ENCODE measurements at places on chromosomes 6 and 20.

GRCh38 chr6:79869600-79870084 lies 77.7 kb downstream of the ELOVL4 start:
- peak; percentile 81 for DNase-seq

DNA sequence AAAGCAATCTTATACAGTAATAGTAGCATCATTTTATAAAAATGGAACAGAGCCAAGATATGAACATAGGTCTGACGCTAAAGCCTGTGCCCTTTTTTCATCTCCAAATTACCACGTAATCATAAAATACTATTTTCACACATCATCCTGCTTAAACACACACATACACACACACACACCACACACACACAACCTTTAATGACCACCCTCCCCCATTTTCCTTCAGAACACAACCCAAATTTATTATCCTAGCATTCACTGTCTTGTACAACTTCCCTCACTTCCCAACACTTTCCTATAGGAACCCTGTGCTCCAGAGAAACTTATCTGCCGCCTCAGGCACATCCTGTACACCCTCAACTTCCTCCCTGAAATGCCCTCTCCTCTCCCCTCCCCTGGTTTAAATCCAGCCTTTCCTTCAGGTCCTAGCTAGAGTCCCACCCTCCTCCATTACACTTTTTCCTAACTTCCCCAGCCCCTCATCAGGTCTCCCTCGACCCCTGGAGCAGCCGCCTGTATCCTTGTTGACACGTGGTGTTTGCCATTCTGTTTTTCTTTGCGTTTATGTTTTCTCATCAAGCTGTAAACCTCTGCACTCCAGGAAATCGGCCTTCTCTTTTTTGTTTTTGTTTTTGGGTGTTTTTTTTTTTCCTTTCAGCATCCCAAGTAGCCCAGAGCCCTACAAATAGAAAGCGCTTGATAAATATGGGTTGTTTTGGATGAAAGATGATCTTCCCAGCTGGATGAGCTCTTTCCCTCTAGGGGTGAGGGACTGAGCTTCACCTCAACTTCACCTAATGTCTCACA lies 968 bp upstream of the MMP24 start:
- no peak for DNase-seq

- DNase-seq: no peak
Measured at GRCh38 chr20:35273449-35274171, 4.3 kb downstream of the MMP24OS start.

DNA sequence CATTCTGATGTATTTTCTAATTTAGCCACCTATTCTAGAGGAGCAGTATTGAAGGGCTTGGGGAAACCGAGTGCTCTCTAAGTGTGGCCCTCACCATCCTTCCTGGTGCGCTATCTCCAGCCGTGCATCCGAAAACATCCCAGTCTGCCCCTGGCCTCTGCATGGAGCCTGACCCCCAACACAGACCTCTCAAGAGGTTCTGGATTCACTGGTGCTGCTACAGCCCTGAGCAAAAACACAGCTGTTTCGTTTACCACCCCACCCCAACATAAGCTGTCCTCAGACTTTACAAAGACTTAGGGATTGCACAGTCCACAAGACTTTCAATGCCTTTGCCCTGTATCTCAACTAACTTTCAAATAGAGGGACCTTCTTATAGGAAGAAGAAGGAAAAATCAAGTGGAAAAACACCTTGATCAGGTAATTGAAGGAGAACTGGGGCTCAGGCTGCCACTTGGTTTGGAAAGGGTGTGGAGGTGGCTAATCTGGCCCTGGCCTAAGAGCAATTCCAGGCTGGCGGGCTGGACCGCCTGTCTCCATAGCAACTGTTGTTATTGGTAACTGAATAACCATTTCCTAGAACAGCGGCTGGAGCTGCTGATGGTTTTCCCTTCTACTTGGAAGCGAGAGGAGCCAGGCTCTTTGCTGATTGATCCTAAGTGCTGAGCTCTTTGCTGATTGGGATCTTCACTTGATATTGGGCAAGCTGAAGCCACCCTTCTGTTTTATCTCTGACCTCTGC lies 90.2 kb upstream of the TOX2 start:
- no peak for DNase-seq

DNA sequence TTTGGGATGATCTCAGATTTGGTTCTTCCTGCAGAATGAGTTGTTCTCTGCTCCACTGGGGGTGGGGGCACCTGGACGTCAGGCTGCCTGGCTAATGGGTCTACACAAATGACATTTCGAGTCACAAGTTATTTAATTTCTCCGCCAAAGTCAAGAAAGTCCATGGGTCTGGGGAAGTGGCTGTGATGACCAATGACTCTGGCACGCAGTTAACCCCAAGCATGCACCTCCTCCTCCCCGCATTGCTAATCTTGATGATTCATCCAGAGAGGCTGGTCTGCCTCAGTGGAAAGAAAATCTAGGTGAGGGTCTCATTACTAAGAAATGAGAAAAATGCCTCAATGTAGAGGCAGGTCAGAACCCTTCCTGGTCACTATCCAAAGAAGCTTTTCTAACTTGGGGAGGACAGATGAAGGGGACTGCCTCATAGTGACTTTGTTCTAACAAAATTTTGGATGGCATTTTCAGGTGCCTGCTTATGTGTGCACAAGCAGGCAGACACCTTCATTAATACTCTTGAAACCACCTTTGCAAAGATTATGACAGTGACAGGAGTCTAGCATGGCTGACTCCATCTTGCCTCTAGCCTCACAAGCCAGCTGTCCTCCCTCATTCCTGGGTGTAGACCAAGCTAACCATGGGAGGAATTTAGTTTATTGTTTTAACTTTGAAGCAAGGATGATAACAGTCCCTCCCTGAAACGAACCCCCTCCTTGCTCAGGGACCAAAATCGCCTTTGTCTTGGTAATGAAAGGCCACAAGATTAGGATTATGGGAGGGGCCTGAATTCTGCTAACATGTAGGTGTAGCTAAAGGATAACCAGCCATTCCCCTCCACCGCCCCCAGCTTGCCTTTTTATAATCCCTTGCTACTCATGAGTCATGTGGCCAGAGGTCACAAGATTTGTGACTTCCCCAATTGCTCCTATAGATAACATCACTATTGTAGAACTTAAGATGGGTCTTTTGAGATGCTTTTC lies 98.6 kb upstream of the MRPS10 start:
- DNase-seq: peak; percentile 27

GRCh38 chr6:72031471-72031870 lies 145.1 kb downstream of the RIMS1 start:
- DNase-seq: no peak

- DNase-seq: no peak
Measured at GRCh38 chr6:149935668-149936067, 6.1 kb upstream of the ULBP2 start.

- no peak for DNase-seq
Measured at GRCh38 chr6:135195041-135195440, 13.9 kb downstream of the MYB start.

DNA sequence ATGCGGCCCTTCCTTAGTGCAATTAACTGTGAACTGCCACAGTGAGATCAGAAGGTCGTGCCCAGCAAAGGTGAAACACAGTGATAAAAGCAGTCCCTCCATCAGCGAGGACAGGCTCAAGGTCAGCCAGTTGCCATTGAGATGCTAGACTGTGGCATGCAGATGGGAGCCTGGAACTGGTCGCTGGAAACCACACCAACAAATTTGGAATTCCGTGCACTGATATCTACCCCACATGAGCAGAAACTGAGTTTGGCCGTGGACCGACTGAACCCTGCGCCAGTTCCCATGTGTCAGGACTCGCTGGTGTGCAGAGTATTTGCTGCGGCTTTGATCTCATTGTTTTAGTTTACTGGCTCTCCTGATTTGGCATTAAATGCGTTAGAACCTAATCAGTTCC lies 125.6 kb upstream of the QKI start:
- DNase-seq: no peak

GRCh38 chr20:12372557-12372956 lies 454.9 kb downstream of the BTBD3 start:
- DNase-seq: no peak

- no peak for DNase-seq
Measured at GRCh38 chr6:92810913-92811312, 608.4 kb downstream of the EPHA7 start.

DNA sequence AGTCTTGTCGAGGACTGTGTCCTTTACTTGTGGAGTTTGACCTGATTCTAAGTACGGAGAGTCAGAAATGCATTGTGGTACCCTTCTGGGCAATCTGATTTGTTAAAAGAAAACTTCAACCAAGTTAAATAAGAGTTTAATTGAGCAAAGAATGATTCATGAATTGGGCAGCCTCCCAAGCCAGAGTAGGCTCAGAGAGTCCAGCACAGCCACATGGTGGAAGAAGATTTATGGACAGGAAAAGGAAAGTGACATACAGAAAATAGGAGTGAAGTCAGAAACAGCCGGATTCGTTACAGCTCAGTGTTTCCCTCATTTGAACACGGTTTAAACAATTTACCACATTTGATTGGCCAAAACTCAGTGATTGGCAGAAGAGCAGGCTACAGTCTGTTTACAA lies 329.2 kb downstream of the DHX35 start:
- no peak for DNase-seq

GRCh38 chr6:116969211-116969863 lies 92.3 kb downstream of the RFX6 start:
- DNase-seq: no peak

GRCh38 chr6:154605882-154606370 lies 95.4 kb upstream of the CNKSR3 start:
- DNase-seq: no peak

DNA sequence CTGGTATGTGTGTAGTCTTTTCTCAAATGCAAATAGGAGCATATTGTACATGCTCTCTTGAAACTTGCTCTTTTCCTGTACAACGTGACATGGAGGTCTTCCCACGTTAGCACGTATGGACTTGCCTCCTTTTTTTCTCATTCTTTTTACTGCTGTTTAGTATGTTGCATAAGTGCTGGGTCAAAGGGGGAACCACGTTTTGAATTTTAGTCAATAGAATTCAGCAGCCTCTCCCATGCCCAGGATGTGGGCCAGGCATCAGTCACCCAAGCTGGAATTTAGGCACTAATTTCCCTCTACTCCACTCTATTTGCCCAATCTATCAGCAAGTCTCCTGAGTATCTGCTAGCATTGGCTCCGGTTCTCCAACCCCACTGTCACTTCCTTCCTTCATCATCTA lies 41.5 kb upstream of the RNF24 start:
- DNase-seq: no peak

- peak; percentile 22 for DNase-seq
Measured at GRCh38 chr6:144597511-144597910, 312.4 kb downstream of the UTRN start.
